ENCODE measurements at places on chromosomes 6 and 20.

DNA sequence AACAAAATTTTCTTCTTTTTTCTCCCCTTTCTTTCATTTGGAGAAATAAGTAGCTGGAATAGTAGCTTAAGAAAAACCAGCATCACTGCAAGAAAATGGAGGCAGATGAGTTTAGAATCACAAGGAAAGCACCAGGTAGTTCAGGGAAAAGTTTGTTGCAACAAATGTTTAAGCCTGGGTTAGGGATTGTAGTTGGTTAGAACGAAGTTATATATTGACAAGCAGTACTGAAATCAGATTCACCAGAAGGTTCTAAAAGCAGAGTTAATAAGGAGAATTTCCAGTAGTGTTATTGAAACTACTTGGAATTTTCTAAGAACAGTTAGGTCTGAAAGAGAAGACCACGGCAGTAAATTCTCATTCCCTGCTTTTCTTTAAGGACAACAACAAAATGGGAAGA is 70.2 kb downstream of the BMP2 start:
- DNase-seq: no peak

GRCh38 chr6:141050471-141050870 is 1082.3 kb upstream of the GJE1 start:
- no peak for DNase-seq

DNA sequence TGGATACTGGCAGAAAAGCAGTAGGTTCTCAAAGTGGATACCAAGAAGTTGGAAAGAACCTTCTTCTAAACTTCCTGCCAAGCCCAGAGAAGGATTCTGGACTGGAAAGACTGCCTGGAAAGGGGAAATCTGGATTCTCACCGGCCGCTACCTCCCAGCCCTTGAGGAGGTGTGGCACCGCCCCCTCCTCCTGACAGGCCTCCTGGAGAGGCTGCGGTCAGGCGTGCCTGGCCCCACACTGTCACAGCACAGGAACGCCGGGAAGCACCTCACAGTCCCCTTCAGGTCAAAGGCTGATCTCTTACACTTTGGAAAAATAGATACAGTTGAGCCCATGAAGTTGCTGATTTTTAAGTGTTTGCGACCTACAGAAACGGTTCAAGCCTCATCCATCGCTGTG is 16.3 kb upstream of the PDE10A start:
- no peak for DNase-seq

GRCh38 chr6:141303907-141304306 is 828.8 kb upstream of the GJE1 start:
- DNase-seq: no peak

- no peak for DNase-seq
These were observed 350.1 kb upstream of the HSF2 start for GRCh38 chr6:122049341-122049740.

Data from activated naive CD4-positive, alpha-beta T cell treated with anti-CD3 and anti-CD28 coated beads for 36 hours (primary cell).